ENCODE measurements at places on chromosomes 2 and 18.

DNA sequence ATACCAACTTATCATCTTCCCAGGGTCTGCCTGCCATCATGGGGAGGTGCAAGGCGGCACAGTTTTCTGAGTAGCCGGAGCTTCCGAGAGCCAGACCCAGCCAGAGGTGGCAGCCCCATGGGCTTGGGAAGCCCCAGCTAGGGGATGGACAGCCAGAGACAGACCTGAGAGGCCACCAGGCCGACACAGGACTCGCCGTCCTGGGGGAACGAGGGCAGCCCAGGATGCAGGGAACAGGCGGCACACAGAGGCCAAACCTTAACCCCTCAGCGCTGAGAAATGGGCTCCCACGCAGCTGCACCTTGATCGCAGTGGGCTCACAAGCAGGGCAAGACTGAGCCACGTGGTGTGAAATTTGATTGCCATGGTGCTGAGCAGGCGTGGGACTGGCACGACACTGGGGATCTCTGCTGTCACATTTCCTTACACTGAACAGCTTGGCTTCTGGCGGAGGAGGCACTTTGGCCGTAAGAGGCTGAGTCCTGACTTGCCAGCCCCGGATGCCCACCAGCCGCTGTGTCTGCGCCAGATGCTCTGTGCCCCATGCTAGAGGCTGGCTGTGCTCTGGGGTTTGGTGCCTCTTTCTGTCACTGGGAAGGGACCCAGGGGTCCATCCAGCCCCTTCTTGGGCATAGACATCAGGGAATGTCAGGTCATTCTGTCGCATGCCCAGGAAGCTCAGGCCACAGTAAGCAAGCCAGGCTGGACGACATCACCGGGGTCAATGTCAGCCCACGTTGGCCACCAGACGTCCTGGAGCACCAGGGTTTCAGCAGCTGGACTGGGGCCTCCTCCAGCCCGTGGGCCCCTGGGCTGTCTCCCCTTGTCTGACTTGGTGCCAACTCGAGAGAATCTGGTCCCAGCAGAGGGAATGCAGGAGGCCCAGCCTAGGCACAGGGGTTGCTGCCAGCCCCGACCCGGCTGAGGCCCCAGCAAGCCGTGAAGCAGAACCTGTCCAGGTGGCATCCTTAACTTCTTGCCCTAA is 312.1 kb upstream of the MYT1L start:
- DNase-seq = no peak

- DNase-seq = no peak
These were observed 820.4 kb downstream of the BCL11A start for GRCh38 chr2:59732871-59733566.

GRCh38 chr2:241219856-241220356 is 31.4 kb downstream of the ANO7 start:
- no peak for DNase-seq

GRCh38 chr18:58429442-58429841 is 199.4 kb downstream of the ALPK2 start:
- DNase-seq = no peak

GRCh38 chr18:25289001-25289631 is 62.9 kb downstream of the ZNF521 start:
- no peak for DNase-seq

GRCh38 chr2:229084447-229084846 is 186.6 kb downstream of the PID1 start:
- DNase-seq = no peak

- no peak for DNase-seq
These were observed 563 bp upstream of the GMCL1 start for GRCh38 chr2:69828938-69829255.

- no peak for DNase-seq
These were observed 118.5 kb upstream of the ALPP start for GRCh38 chr2:232260075-232260474.

GRCh38 chr2:74935975-74936391 is 22.5 kb upstream of the POLE4 start:
- no peak for DNase-seq

DNA sequence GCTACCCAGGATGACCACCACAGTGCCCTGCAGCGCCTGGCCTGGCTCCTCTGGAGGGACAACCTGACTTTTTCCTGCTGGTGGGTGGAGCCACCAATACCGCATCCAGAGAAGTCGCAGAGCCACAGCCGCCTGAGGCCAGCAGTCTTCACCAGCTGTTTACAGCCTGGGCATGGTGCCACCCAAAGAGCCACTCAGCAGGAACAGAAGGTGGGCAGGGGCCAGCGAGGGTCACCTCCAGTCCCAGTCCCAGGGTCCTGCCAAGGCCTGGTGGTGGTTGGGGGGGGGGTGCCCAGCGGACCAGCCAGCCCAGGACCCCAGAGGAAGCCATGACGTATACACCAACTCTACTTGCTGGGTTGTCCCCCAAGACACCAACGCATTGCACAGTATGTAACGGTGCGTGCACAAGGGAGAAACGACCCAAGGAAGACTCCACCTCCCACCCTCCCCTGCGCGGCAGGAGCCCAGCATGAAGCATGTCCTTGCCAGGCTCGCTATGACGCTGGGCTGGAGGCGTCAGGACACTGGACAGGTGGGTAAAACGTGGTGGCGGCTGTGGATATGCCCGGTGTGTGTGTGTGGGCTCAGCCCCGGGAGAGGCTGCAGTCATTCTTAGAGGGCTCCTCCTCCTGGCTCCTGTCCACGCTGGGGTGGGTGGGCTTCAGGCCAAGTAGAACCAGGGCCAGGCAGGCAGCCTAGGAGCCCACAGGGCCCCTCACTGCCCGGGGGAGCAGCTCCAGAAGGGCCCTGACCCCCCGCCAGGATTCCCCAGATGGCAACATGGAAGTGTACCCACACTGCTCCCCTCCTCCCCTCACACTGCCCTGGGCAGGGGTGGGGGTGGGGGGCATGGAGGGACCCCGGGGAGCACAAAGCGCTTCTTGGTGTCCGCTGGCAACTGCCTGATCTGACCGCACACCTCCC is 49.3 kb downstream of the HS6ST1 start:
- no peak for DNase-seq

DNA sequence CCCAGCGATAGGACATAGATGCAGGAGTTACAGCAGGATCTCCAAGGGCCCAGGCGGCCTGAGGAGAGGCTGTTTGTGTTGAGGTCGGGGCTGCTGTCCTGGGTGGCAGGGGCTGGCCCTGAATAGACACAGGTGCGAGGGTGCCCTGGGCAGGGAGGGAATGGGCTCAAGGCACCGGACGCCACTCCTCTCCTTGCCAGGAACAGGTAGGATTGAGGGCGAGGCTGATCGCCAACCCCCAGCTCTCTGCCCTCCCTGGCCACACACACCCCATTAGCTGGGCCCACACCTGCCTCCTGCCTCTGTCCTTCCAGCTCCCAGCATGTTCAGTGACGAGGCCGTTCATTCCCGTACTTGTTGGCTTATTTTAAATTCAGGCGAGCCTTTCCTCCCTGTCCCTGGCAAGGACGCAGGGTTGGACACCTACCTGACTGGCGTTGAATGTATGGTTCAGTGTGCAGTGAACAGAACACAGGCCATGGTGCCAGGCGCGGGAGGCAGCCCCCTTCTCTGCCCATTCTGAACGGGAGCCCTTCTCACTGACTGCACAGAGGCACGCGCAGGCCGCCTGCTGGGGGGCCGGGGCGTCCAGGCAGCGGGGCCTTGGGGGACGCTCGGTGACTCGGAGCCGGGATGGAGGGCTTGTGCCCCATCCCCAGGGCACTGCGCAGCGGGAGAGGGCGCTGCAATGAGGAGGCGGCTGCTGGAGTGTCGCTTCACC is 41.3 kb upstream of the SNED1 start:
- DNase-seq = no peak

DNA sequence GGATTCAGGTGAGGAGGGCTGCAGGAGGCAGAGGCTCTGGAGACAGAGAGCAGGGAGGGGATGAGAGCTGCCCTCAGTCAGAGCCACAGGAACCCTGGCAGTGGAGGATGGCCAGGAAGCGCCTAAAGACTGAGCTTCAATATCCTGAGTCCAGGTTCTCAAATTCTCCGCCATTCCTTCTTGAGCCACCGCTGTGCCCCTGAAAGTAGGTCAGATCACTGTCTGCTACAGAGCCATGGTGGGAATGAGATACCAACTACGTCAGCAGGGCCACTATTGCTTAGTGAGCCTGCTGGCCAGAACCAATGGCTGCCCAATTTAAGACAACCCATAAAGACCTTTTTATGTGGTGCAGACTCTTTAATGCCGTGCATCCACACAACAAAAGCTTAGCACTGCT is 155.5 kb downstream of the CTIF start:
- DNase-seq = no peak

All from bone marrow (tissue), 2 donors.